Naive thymus-derived CD4-positive, alpha-beta T cell (primary cell): ENCODE measurements at places on chromosomes 11 and 22. TPM values are rescaled to one million over a fixed set of nuclear protein-coding genes. Genes with fewer than 3 reads are reported as not detected.

The KCNK7 gene
- total RNA-seq, result 2.8 TPM

The EFCAB6 gene
- 0.62 TPM for total RNA-seq

- no peak for DNase-seq
Measured at GRCh38 chr11:6405052-6405667, 13.7 kb downstream of the APBB1 start.

The MYOD1 gene
- not detected in 2 replicates for total RNA-seq

DNA sequence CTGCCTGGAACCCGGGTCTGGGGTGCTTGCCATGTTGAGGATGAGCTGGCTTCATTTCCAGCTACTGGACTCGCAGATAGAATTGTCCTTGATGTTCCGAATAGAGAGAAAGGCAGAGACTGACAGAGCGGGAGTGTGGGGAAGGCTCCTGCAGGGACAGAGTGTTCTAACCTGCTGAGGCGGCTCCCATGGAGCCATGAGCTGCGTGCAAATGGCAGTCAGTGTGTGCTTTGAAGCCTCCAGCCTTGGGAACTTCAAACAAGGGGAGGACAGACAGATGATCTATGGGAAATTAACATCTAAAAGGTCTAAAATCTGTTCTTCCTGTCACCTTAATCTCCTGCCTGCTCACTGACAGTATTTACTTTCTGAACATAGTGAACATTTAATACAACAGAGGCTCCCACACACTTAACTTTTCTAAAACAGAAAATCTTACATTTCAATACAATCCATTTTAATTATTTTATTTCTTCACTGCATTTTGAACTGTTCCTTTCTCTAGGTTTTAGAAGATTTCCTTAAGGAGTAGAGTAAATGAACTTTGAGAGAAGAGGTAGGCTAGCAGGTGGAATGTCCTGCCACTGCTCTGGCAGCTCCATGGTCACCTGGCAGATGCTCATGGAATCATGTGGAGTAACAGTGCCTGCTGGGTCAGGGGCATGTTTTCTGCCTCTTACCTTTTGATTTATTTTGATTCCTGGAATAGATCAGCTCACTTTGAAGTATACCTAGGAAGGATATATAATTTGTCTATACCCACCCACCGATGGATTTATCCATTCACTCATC lies 481.7 kb downstream of the NTM start:
- DNase-seq, result no peak

- no peak for DNase-seq
Measured at GRCh38 chr22:44482776-44483175, 15.3 kb downstream of the RTL6 start.

GRCh38 chr11:131581046-131581445 lies 210.6 kb downstream of the NTM start:
- no peak for DNase-seq
